A549 treated with Mapracorat at 1 μM for 4 hours (cell line): ENCODE measurements at places on chromosomes 4 and X. TPM values are rescaled to one million over a fixed set of nuclear protein-coding genes. Genes with fewer than 3 reads are reported as not detected.

Gene OTUD6A
- not detected in 5 replicates for total RNA-seq

Gene ATG4A
- 7.1 to 8.5 TPM (median 7.8 TPM) in 5 replicates for total RNA-seq

Gene FHIP1A
- 0.07 to 0.84 TPM (median 0.13 TPM) in 5 replicates for total RNA-seq

Gene MAGEA1
- 0.09 to 0.13 TPM (median 0.12 TPM) in 4 of 5 replicates, not detected in the other for total RNA-seq

Gene SMARCAD1
- total RNA-seq, result 10.3 to 12.4 TPM (median 11.5 TPM) in 5 replicates

Gene EDA
- total RNA-seq, result 0.38 to 0.75 TPM (median 0.43 TPM) in 5 replicates

Gene PPEF1
- total RNA-seq, result 0.86 to 1.4 TPM (median 1.1 TPM) in 5 replicates

Gene SRPX
- 7.3 to 10.5 TPM (median 8.7 TPM) in 5 replicates for total RNA-seq

Gene MAGIX
- 2.3 to 3.5 TPM (median 3.2 TPM) in 5 replicates for total RNA-seq

Gene FRAS1
- 2.0 to 3.4 TPM (median 2.7 TPM) in 5 replicates for total RNA-seq

Gene PAGE1
- not detected in 5 replicates for total RNA-seq

Gene GPRASP3
- 2.8 to 3.9 TPM (median 3.8 TPM) in 5 replicates for total RNA-seq

Gene FAM47A
- not detected in 5 replicates for total RNA-seq

Gene PHOX2B
- not detected in 5 replicates for total RNA-seq

Gene TBX22
- not detected in 5 replicates for total RNA-seq
